ENCODE measurements at places on chromosomes 6 and 20.
A peak's percentile ranks its signal among the peaks of the same experiment; 100 is the strongest.

- no peak for DNase-seq
These were observed 49.4 kb upstream of the SLC22A23 start for GRCh38 chr6:3506200-3506599.

DNA sequence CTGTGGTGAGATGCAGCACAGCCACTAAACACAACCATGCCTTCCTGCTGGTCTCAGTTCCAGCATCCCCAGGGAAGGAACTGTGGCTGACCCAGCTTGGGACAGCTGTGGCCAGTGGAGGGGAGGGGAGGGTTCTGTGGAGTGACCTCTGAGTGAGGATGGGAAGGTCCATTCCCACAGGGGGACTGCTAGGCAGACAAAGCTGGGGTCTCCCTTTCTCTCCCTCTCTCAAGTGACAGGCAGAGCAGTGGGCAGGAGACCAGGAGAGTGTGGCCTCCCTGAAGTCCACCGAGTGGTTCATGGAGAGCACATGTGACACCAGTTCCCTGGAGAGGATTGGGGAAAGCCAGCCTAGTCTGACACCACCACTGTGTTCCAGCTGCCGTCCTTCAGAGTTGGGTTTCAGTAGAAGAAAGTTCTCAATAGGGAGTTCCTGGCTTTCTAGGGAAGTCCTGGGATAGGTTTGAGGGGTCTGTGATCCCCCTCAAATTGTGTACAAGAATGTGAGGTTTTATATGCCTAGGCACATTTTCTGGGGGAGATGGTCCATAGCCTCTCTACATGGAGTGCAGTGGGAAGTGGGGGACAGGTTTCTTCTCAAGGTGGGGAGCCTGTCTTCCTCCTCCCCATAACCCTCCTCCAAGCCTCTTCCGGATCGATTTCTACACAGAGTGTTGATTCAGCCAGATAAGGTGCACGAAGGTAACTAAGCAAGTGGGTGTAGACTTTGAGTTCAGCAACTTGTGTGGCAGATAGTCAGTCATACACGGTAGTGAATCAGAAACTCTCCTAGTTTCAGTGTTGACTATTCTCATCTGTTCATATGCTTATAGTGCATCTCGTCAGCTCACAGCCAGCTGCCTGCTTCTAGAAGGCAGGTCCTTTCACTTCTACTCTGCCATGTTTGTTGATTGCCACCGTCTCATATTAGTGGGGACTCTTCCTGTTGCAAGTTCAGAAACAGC lies 18.9 kb downstream of the MANBAL start:
- DNase-seq = peak; percentile 34

- no peak for DNase-seq
These were observed 147.2 kb downstream of the DOK5 start for GRCh38 chr20:54622333-54623295.

GRCh38 chr6:145315982-145316600 lies 419.2 kb downstream of the EPM2A start:
- no peak for DNase-seq

DNA sequence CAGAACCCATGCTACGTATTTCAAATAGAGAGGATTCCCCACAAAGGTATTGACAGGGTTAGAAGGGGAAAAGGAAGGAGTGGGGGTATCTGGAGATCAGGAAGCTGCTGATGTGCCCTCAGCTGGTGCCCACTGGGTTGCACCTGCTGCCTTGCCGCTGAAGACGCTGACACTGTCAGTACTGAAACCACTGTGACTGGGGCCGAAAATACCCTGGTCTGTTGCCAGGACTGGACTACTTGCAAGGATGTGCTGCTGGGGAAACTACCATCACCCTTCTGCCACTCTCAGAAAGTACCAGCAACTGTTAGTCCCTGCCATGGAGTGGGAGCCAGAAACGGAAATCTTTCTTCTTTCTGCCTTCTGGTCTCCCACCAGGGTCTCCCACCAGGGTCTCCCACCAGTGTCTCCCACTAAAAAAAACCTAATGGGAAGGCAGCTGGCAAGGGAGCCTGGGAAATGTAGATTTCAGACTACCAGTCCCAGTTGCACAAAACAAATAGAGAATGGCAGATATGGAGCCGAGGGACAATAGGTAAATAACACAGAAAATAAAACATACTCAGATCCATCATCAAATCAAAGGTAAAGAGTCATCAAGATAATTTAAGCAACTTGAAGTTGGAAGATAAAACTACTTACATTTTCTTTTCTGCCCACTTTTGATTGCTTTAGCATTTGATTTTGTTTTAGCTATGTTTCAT lies 204.8 kb downstream of the TPBG start:
- DNase-seq = no peak
